ENCODE measurements at places on chromosomes 2 and 18.

DNA sequence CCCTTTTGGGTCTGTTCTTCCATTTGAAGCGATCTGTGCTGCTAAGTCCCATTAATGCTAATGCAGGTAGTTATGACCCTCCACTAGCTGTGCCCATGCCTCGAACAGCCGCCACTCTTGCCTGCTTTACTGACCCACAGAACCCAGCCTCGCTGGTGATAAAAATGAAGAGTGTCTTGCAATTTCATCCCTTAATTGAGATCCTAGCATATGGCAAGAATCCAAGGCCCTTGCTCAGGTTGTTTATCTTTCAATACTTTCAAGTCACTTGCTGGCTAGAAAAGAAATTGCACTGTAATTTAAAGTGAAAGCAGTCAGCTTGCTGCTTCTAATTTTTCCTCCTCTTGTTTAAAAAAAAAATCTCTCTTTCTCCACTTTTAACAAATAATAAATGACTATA lies 73.6 kb downstream of the ZNF521 start:
- DNase-seq = peak; percentile 37

DNA sequence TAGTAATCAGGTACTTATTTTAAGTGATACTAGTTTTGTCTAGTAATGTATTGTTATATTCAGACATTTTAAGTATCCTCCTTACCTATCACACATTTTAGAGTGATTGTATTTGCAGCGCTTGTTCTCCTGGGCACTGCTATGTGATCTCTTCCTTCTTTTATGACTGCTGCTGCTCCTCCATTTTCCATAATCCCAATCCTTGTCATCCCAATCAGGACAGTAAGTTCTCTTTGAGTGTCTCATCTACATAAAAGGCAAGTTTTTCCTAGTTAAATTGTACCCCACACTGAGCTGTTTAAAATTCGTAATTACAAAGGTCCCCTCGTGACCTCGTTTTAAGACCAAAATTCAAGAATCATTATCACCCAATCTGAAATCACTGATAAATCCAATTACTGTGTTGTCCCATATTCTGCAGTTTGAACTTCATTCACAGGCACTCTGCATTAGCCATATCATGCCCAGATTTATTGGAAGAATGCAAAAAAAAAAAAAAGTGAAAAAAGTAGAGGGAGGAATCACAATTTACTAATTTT lies 2.8 kb downstream of the CLK1 start:
- no peak for DNase-seq

DNA sequence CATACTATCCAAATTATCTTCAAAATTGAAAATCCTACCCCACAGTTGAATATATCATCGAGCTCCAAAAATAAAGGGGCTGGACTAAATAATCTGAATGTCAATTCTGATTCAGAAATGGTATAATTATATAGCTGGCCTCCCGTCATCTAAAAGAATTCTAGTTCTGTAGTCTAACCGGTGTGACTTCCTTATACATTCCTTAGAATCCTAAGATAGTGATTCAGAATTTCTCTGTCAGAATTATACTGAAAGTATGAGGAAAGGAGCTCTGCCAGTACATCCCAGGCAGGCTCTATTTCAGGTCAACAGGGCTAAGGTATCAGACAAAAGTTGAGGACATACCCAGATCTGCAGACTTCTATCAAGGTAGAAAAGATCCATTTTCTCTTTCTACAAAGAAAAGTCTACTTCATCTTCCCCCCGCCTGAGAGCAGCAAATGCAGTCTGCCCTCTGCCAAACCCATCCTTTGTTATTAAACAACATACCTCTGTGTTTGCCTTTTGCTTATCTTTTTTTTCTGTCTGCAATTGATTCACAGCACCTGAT lies 128.5 kb downstream of the METTL4 start:
- no peak for DNase-seq

GRCh38 chr2:127740665-127741288 lies 39.5 kb downstream of the SFT2D3 start:
- peak; percentile 7 for DNase-seq

All from lung microvascular endothelial cell (primary cell).